ENCODE measurements at places on chromosomes 6 and 20. TPM values are rescaled to one million over a fixed set of nuclear protein-coding genes. Genes with fewer than 3 reads are reported as not detected.

OR12D1 gene
- not detected for total RNA-seq

DNA sequence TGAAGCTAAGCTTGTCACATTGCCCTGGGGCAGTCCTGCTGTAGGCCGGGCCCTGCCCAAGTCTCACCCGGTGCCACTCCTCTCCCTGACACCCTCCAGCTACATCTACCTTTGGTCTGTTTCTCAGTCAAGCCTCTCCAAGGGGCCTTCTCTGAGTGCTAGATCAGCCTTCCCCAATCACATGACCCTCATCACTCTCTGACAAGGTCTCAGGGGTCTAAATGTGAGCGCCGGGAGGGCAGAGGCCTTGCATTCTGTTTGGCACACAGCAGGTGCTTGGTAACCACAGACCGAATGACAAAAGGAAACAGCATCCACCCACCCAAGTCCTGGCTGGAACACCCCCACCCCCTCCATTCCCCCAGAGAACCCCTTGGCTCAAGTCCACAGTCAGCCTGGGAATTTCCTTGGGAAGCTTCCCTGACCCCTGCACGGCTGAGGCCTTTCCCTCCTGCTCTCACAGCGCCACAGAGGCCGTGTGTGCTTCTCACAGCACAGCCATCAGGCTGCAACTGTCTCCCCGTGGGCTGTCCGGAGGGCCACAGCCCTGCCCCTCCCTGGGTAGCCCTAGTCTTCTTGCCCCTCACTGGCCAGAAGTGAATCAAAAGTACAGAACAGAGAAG is 32.9 kb downstream of the PKIG start:
- H3K4me3 ChIP-seq = no peak overlapping the region
- H3K27ac ChIP-seq = peak overlapping the region; percentile 81
- H3K36me3 ChIP-seq = peaks cover 25% of the 10 kb centered on the region
- no peak for DNase-seq
- no peaks in the 10 kb centered on the region for H3K27me3 ChIP-seq

DNA sequence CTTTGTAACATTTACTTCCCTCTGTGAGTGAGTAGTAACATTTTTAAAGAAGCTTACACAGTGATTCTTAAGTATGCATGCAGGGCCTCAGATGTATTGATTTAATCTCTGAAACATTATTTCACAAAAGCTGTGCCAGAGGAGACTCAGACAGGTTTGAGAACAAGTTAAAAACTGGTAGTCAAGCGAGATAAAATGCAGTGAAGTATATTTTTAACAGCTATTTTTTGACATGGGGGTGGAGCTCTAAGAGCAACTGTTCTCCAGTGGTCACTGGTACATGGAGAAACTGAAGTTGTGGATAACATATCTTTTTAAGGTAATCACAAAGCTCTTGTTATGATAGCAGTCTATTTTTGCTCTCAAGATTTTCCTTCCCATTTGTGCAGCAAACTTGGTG is 20.4 kb downstream of the DSTN start:
- H3K27me3 ChIP-seq = no peaks in the 10 kb centered on the region
- H3K4me3 ChIP-seq = peak overlapping the region; percentile 30
- H3K36me3 ChIP-seq = no peaks in the 10 kb centered on the region
- H3K4me1 ChIP-seq = peaks cover 100% of the 10 kb centered on the region
- H3K27ac ChIP-seq = peak overlapping the region; percentile 76
- no peak for DNase-seq

ECT2L gene
- total RNA-seq = not detected

GRCh38 chr20:34536798-34537394 is 20.7 kb downstream of the DYNLRB1 start:
- no peak overlapping the region for H3K4me3 ChIP-seq
- no peaks in the 10 kb centered on the region for H3K4me1 ChIP-seq
- no peak overlapping the region for H3K27ac ChIP-seq
- peak; percentile 68 for DNase-seq

TRERF1 gene
- 10.5 TPM for total RNA-seq

DNA sequence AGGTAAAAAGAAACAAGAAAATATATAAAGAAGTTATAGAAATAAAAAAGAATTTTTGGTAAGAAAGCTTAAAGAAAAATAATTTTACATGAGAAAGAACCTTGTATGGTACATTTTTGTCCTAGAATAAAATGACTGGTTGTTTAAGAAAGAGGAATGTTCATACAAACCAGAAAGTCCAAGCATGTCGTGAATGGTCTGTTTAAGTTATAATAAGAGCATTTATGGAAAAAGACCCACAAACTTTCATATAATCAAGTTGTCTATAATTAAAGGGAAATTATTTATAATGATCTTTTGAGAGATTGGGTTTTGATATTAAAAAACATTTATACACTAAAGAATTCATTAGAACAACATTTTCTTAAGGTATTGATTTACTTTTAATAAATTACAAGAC is 27.8 kb upstream of the FAM110A start:
- H3K4me1 ChIP-seq = no peaks in the 10 kb centered on the region
- no peaks in the 10 kb centered on the region for H3K27me3 ChIP-seq
- H3K27ac ChIP-seq = no peak overlapping the region
- no peak overlapping the region for H3K4me3 ChIP-seq
- no peaks in the 10 kb centered on the region for H3K36me3 ChIP-seq

- no peak overlapping the region for H3K27ac ChIP-seq
- H3K27me3 ChIP-seq = no peaks in the 10 kb centered on the region
- no peak for DNase-seq
- H3K4me1 ChIP-seq = no peaks in the 10 kb centered on the region
Observed at GRCh38 chr6:36641543-36641942, 37.0 kb upstream of the CDKN1A start.
